Activated T-helper 1 cell treated with Interleukin-2 at 50 U/mL for 16 hours (primary cell): ENCODE measurements at places on chromosomes 3 and 15.

GRCh38 chr3:108862865-108863798 lies 40.5 kb downstream of the TRAT1 start:
- peak; percentile 4 for DNase-seq

- no peak for DNase-seq
These were observed 57.5 kb upstream of the ZBED2 start for GRCh38 chr3:111652492-111653180.

DNA sequence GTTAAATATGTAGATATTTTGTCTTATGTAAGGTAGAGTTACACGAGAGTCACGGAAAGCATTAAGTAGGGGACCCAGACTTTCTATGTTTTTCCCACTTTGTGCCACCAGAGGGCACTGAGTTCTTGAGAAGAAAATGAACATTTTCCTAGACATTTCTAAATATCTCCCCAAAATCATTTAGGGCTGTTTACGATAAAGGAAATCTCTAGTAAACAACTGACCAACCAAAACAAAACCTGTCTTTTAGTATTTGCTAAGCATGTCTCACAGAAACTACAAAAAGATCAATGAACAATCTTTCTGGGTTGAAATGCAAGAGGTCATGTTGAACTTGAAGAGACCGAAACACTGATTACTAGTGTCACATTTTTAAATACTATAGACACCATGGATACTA lies 16.1 kb downstream of the POU1F1 start:
- peak; percentile 1 for DNase-seq

DNA sequence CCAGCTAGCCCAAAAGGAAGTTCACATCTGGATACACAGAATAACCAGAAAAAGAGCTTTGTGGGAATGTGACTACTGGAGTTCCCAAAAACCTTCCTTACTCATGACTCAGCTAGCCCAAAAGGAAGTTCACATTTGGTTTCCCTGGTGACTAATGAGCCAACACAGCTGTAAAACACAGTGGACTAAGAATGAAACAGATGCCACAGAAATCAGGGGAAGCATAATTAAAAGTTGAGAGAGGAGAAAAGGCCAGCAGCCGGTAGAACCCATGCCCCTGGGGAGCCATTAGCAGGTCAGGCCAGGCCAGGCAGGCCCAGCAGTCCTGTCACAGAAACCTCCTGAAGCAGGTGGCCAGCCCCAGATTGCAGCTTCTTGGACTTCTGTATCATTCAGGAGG lies 130.3 kb downstream of the GHSR start:
- DNase-seq = no peak

- no peak for DNase-seq
These were observed 185.3 kb downstream of the FNDC3B start for GRCh38 chr3:172224560-172225214.

- DNase-seq = no peak
These were observed 136.5 kb downstream of the XXYLT1 start for GRCh38 chr3:195134431-195134830.

GRCh38 chr3:15206662-15207576 lies 873 bp downstream of the CAPN7 start:
- no peak for DNase-seq

DNA sequence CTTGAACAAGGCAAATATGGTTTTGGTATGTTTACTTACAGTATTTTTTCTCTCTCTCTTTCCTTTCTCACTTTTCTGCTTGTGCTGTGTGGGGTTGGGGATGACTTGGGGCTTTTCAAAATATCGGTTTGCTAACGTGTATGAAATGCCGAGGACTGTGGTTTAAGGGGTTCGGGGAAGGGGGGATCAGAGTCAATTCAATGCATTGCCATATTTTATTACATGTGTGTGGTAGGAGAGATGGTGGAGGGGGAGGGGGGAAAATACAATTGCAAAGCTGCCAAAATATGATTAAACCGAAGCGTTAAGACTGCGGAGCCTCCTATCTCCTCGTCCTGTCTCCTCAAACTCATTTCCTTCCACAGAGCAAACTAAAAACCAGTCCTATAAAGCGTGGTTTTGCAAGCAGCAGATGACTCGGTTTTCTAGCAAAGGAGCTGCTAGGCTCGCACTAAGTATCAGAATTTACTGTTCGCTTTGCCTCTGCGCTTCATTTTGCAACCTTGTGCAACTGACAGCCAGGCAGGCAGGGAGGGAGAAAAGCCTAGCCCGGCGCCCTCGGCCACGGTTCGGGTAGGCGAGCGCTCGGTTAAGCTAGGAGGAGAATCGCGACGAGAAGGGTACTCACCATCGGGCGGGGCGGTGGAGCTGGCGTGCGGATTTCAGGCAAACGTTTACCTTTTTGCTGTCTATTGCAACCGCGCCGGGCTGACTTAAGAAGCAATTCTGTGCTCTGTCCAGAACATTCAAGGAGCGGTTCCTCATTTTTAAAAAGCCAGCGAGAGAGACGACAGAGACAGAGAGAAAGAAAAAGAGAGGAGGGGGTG lies 4.0 kb upstream of the NR2F2 start:
- DNase-seq = no peak

DNA sequence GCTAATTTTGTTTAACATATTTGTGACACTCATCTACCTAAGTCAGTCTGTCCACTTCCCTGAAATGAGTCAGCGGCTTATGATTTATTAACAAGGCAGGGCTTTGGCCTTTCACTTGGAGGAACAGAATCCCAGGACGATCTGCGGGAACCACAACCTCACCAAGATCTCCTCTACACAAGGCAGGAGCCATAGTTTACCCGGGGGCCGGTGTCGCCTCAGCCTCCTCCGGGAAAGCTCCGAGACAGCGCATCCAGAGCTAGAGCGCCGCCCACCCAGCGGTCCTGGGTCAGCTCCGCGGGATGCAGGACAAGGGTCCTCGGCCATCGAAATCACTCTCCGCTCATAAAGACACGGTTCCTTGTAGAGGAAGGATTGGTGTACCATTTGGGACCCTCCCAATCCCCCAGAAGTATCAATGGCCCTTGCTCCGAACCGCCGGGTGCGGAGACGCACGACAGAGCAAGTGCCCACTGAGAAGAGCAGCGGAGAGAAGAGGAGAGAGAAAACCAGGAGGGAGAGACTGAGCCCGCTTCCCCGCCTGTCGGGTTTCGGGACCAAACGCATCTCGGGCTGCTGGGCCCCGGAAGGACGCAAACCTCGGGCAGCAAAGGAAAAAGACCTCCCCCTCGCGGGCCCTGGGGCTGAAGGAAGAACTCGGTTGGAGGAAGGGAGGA lies 13.1 kb upstream of the ALCAM start:
- no peak for DNase-seq

DNA sequence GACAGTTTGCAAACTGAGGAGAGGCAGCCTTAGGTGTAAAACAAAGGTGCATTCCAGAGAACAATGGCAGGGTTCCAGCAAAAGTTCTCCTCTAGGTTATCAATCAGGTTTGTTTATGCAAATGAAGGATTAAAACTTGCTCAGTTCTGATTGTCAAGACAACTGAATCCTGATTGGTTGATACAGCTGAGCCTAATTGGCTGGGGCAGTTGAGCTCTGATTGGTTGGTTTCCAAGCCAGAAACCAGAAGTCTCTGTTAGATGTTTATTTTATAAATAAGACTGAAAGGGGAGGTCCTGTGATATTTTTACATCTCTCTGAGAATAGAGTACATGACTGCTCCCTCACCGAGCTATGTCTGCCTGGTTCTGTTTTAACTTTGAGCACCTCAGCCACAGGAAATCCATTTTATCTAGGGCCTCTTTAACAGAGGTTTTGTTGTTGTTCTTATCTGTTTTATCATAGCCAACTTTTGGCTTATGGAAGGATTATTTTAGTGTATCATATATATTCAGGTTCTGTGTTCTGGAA lies 37.8 kb downstream of the PPM1L start:
- DNase-seq = no peak

DNA sequence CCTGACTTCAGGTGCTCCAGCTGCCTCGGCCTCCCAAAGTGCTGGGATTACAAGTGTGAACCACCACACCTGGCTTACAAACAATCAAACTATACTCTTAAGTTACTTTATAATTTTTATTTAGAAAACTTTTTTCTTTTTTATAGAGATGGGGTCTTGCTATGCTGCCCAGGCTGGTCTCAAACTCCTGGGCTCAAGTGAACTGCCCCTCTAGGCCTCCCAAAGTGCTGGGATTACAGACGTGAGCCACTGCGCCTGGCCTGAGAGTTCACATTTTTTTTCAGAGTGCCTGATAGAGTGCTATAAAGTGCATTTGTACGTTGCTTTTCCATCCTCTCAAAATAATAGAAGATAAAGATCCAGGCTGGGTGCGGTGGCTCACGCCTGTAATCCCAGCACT lies 102.0 kb upstream of the TBL1XR1 start:
- no peak for DNase-seq

GRCh38 chr15:42206406-42206805 lies 1.7 kb downstream of the VPS39 start:
- no peak for DNase-seq

- DNase-seq = no peak
These were observed 207.5 kb upstream of the ADAMTS9 start for GRCh38 chr3:64895106-64895990.

DNA sequence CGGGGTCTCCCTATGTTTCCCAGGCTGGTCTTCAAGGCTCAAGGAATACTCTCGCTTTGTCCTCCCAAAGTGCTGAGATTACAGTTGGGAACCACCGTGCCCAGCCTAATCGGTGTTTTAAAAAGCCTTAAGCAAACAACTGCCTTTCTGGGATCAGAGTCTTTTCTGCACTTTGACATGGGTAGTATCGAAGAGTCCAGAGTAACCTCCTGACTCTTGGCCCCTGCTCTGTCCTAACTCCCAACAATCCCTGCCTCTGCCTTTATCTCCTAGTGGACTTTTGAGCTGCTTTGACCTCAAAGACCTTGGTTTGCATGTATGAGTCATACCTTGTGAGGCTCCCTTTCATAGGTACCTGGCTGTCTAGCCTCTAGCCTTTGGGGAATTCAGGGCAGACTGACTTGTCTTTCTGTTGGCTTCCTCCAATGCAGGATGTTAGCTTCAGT lies 21.0 kb upstream of the HACD2 start:
- DNase-seq = no peak

DNA sequence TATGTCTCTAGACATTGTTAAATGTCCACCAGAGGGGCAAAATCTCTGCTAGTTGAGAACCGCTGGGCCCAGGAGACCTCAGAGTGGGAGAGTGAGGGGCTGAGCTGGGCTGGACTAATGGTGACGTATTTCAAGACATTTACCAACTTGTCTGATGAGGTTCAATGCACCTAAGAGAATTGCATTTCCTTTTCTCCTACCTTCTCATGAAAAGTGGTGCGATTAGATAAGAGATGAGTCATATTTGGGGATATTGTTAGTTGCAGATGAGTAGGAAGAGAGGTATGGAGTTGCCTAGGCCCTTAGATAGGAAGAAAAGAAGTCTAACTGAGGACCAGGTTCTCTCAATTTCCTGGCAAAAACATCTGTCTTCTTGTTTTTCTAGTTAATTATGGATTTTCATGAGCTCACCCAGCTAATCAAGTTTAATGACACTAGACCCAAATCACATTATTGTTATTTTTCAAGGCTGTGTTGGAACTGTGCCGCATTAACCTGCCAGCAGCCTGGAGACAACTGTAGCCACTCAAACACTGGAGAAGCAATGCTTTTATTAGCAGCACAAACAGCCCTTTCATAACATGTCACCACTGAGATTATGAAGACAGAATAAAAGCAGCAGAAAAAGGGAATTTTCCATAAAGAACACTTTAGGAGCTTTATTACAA lies 144.2 kb downstream of the PDCD6IP start:
- no peak for DNase-seq

DNA sequence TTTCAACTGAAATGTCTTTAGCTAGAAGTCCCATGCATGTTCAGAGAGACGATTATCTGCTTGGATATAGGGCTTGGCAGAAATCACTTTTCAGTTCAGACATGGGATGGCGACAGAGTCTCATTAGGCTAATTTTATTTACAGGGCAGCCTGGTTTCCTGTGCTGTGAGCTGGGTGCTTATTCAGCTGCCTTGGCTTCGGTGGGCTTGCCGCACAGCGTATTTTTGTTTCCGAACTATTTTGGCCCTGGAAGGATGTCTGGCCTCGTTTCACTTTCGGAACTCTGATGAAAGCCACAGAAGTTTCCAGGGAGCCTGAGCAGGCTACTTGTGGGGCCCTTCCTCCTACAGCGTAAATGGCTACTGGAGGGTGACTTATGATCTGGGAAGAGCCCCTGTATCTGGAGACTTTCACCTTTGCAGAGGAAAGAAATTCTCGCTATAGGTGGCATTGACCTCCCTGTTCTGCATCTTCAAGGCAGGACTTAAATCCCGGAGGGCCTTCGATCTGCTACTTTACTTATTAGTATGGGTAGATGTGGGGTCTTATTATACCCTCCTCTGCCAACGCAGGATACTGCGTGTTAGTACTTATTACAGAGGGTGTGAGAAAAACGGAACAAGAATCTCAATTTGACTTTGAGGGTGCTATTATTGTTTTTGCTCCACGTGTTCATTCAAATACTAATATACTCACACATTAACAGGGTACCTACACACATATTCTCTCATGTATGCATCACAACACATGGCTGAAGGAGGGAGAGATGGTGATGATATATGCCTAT lies 364.0 kb upstream of the RBMS3 start:
- no peak for DNase-seq

DNA sequence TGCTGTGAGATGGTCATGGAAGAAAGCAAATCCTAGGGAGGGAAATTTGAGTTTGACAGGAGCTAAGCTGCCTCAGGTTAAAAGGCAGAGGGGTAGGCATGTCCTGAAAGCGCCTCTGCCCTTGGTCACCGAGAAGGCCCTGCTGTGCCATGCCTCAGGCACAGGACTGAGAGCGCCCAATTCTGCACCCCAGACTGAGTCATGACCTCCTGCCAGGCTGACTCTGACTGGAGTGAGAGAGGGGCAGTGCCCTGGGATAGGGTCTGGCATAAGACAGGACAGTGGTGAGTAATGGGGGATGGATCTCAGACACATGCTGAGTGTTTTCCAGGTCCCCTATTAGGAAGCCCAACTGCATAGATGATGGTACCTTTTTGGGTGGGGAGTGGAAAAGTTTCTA lies 44.4 kb downstream of the EPHB1 start:
- DNase-seq = no peak

- no peak for DNase-seq
These were observed 1.6 kb downstream of the RARB start for GRCh38 chr3:25429361-25430286.

DNA sequence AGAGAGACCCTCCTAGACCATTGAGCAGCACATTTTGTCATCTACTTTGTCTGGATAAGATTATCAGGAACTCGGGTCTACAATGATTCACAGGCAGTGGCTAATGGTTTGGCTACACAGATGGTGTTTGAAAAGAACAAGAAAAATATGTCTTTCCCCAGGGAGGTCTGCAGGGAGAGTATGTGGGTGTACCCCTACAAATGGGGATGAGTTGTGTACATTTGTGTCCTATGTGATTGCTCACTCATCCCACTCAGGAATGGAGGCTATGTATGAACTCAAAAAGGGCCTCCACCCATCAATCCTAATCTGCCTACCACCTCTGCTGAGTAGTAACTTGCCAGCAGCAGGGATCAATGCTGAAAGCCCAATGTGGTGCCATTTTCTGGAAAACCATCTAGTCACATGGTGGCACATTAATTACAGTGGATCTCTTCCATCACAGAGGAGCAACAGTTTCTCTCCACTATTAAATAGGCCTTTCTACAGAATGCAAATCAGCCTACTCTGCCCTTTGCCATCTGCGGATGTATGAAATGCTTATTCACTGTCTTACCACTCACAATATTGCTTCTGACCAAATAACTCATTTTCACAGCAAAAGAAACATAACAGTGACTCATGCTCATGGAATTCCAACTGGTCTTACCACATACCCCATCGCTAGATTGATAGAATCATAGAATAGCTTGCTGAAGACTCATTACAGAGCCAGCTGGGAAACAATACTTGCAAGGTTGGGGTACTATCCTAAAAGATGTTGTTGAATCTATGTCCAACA lies 48.3 kb upstream of the TRIM42 start:
- DNase-seq = no peak

GRCh38 chr3:134606033-134607025 lies 44.5 kb downstream of the KY start:
- DNase-seq = no peak
